Activated T-helper 9 cell treated with anti-CD3 and anti-CD28 coated beads, Interleukin-2, amount 50 U/mL, for 16 hours (primary cell): ENCODE measurements at places on chromosomes 6 and 20.

- DNase-seq = no peak
Observed at GRCh38 chr6:117267054-117267347, 1.6 kb downstream of the VGLL2 start.

- no peak for DNase-seq
Observed at GRCh38 chr20:13286052-13286451, 65.0 kb downstream of the ISM1 start.

GRCh38 chr20:49925901-49926454 lies 10.2 kb upstream of the RNF114 start:
- DNase-seq = no peak

- DNase-seq = no peak
Observed at GRCh38 chr6:16912756-16913155, 151.5 kb upstream of the ATXN1 start.

- DNase-seq = no peak
Observed at GRCh38 chr6:144351379-144352127, 66.4 kb downstream of the UTRN start.

GRCh38 chr6:7424967-7425807 lies 35.6 kb downstream of the RIOK1 start:
- DNase-seq = no peak

GRCh38 chr6:100216760-100217159 lies 222.7 kb upstream of the MCHR2 start:
- no peak for DNase-seq

GRCh38 chr6:90537723-90538258 lies 49.1 kb downstream of the MAP3K7 start:
- no peak for DNase-seq

DNA sequence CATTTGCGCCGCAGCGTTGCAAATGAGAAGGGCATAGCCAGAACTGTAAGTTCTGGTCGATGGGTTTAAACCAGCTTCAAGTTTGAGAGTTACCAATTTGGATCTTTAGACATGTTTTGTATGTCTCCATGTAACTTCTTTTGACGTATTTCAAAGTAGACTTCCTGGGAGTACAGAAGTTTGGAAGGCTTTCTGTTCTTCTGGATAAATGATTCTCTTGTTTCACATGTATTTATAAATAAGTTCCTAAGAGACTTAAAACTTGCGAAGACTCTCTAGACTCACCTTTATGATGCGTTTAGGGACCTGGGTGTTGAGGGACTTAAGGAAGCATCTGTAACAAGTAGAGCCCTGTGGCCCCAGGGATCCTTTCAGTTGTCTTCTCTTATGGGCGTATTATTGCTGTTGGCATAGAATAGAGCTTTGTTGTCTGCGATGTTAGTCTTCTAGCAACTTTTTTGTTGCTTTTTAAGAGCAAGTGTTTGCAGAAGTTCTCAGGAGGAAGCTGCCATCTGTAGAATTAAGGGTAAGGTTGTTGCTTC lies 1.3 kb downstream of the CDYL start:
- DNase-seq = no peak

DNA sequence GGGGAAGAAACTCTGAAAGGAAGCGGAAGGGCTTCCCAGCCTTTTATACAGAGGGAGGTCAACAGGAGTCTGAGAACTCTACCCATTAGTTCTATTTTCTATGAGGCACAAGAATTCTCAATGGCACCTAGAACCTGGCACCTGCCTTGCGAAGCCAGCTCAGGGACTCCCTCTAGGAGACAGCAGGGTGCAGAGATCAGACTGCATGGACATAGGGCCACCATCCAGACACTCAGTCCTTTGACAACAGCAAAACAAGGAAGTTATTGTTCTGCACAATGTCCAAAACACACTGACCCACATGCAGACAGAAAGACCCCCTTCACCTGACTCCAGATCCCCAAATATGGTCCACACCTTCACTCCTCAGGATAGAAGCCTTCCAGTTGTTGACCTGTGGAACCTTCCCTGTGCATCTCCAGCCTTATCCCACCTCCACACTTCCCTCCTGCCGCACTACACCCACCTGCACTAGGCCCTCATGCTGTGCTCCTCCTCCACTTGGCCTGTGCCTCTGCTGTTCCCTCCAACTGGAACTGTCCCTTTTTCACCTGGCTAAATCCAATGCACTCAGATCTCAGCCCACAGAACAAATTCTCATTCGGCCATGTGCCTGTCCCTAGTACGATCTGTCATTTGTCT lies 27.8 kb downstream of the ACSS1 start:
- DNase-seq = no peak

GRCh38 chr6:82040405-82041221 lies 206.9 kb downstream of the IBTK start:
- no peak for DNase-seq

DNA sequence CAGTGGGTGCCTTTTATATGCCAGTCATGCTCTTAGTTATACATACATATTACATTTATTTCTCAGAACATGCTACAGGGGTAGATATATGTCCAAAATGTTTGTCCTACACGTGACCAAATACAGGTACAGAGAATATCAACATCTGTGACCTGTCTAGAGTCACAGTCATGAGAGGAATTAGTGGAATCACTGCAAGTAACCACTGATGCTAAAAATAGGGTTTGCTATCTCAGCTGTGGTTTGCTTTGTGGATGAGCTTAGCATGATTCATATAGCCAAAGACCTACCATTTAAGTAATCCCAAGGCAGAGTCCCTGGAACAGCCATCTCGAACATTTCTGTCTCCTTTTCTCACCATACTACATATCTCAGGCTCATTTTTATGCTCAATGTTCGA lies 32.3 kb downstream of the GSTA3 start:
- DNase-seq = no peak

- DNase-seq = no peak
Observed at GRCh38 chr6:39897698-39898097, 36.6 kb downstream of the MOCS1 start.

DNA sequence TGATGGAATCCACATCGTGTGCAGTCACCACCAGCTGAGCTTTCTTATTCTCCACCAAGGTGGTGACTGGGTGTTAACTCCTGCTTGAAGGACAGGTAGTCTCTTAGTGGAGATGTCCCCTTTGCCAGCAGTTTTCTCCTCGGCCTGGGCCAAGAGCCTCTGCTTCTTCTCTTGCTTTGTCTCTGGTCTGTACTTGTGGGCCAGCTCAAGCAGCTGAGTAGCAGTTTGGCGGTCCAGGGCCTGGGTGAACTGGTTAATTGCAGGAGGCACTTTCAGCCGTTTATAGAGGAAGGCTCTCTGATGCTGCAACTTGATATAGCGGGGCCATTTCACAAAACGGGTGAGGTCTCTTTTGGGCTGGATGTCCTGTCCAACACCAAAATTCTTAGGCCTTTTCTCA lies 76.0 kb upstream of the NNAT start:
- DNase-seq = no peak
